ENCODE measurements at places on chromosomes 1 and 21.

DNA sequence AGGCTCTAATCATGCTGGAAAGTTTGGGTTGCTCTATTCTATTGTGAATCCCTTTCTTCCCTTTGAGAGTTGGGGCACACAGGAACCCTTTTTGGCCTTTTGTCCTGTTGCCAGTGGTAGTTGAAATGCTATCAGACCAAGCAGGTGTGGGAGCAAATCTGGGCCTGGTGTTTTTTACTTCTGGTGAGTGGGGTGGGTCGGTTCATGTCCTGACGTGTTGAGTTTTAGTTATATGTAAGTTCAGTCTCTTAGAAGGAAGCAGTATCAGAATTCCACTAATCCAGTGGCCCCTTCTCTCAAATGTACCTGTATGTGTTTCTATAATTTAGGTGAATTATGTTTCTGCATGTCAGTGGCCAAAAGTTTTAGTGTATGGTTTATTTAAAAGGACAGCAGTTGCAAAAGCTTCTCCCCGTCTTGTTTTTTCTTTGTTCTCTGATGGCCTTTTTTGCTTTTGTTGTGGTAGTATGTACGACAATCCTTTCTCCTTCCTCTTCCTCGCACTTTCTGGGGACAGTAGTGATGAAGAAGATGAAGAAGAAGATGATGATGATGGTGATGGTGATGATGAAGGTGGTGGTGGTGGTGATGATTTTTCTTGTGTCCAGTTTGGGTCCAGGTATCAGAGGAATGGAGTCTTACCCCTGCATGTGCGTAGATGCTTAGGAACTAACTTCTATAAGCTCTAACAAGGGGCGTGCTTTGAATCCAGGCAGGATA is 74.2 kb downstream of the UBE4B start:
- no peak for DNase-seq

GRCh38 chr1:26999440-26999987 is 6.0 kb downstream of the TRNP1 start:
- no peak for DNase-seq

DNA sequence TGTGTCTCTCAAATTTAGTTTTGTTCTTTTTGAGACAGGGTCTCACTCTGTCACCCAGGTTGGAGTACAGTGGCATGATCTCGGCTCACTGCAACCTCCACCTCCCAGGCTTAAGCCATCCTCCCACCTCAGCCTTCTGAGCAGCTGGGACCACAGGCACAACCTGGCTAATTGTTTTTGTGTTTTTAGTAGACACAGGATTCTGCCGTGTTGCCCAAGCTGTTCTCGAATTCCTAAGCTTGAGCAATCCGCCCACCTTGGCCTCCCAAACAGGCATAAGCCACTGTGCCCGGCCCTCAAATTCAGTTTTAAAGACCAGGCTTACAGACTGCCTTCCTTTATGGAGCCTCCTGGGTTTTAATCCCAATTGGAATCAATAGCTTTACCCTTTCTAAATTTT is 83.7 kb upstream of the SELENON start:
- DNase-seq: no peak

- DNase-seq: no peak
These were observed 9.6 kb downstream of the ZNF644 start for GRCh38 chr1:91012196-91012595.

DNA sequence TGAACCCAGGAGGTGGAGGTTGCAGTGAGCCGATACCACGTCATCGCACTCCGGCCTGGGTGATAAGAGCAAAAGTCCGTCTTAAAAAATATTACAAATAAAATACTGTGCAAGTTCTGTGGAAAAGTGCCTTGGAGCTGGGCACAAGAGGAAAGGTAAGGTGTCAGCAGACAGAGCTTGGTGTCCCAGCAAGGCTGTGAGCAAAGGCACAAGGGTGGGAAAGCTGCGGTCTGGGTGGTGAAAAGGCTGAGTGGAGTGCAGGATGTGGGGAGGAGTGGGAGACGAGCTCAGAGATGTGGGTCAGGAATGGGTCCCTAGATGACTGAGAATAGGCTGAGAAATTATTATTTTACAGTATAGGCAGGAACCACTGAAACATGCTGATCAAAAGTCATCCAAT is 150.6 kb downstream of the RHOU start:
- DNase-seq: no peak

DNA sequence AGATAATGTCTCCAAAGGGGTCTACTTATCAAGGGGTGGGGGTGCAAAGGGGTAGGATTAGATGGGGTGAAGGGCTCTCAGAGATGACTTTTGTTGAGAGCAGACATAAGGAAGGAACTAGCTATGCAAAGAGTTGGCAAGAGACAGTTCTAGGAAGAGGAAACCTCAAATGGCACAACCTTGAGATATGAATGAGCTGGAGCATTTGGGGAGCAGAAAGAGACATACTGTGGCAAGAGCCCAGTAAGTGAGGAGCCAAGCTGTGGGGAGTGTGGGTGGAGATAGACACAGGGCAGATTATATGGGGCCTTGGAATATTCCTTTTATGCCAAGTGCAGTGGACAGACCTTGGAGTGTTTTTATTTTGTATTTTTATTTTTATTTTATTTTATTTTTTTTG is 84.8 kb upstream of the BTG3 start:
- no peak for DNase-seq

- DNase-seq: no peak
These were observed 29.1 kb upstream of the C21orf91 start for GRCh38 chr21:17848228-17848627.

- DNase-seq: no peak
These were observed 47.3 kb downstream of the NCAM2 start for GRCh38 chr21:21045518-21045917.
